Activated CD4-positive, alpha-beta T cell treated with anti-CD3 and anti-CD28 coated beads, Interleukin-2, amount 50 U/mL, for 4 hours (primary cell): ENCODE measurements at places on chromosomes 5 and 9.

DNA sequence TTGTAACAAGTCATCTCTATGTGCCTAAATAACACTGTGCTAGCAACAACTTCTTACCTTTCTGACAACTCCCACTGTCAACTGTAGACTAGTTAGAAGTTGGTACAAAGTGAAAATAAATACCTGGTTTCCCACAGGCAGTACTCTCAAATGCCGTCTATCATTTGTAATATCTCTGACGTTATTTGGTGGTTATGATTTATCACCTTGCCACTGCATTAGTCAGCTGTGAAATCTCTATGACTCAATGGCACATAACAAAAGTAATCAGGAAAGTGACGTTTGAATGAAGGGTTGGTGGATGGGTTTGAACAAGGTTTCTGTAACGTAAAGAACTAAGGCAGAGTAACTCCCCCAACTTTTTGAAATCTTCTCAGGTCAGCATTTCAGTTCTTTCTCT lies 592.3 kb downstream of the MAT2B start:
- no peak for DNase-seq

GRCh38 chr5:169146158-169146557 lies 154.8 kb downstream of the SLIT3 start:
- DNase-seq, result no peak

DNA sequence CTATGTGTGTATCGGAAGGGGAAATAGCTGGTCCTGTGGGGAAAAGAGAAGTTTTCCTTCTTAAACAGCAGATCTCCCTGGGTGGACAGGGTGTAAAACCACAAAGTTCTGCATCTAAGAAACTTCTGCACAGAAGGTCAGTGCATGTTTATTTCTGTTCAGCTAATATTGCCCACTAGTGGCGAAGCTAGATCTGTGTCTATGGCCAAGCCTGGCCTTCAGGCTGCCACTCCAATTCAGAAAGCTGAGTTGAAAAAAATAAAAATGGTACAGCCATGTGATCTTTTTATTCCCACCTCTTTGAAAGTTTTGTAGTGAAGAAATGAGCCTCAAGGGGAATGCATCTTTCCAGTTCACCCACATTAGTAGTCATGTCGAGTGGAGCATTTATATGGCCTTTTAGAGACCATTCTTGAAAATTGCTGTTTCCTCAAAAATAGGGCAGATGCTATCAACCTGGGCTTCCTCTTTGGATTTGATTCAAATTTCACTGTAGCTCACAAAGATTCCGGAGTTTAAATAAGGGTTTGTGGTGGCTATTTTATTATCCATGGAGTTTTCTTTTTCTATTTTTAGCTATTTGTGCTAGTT lies 488.0 kb downstream of the PRELID2 start:
- no peak for DNase-seq

DNA sequence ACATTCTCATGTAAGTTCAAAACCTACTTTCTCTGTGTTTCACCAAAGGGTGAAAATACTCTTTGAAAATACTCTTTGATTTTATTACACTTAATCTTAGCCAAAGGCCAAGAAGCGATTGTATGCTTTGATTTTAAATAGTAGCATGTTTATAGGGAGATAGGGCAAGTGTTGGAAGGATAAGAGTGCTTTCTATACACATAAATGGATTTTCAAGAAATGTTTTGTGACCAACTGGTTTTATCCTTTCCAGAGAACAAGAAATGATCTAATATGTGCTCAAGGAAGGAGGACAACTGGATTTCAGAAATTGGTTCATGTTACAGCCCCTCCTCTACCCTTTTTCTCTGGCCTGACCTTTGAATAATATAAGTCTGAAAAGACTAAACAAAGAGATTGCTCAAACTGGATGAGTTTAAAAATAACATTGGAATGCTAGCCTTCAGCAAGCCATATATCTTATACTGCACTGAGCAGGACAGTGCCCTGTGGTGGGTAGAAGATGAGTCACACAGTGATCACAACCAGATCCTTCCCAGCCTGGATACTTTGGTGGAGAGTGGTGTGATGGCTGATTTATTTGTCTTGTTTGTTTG lies 13.1 kb downstream of the PALM2AKAP2 start:
- no peak for DNase-seq

DNA sequence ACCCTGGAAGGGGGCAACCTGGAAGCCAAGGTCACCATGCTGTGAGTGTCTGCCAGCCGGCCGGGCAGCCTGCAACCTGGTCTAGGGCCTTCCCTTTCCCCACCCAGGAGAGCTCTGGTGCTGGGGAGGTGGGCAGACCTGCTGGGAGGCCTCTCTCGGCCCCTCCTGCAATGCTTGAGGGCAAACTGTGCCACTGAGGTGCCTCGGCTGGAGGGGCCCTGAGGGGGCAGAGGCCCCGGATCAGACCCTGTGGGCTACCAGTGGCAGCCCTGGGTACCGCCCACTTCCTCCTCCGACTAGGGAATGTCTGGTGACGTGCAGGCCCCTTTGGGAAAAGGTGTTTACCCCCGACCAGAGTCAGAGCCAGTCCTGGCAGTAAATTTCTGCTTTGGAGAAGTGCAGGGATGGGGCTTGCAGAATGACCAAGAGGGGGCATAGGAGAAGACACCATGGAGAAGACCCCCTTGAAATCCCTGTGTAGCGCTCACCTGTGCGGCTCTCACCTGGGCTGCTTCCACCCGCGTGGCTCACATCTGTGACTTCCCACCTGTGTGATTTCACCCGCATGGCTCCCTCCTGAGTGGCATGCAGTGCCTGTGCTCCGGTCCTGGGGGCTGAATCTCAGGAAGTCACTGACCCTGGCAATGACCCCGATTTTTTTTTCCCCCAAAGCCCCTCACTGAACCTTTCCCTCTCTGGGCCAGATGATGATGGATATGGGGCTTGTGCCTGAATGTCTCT lies 1.1 kb downstream of the LCN1 start:
- DNase-seq, result no peak

- DNase-seq, result no peak
Observed at GRCh38 chr5:81556809-81557208, 162.9 kb upstream of the ACOT12 start.

DNA sequence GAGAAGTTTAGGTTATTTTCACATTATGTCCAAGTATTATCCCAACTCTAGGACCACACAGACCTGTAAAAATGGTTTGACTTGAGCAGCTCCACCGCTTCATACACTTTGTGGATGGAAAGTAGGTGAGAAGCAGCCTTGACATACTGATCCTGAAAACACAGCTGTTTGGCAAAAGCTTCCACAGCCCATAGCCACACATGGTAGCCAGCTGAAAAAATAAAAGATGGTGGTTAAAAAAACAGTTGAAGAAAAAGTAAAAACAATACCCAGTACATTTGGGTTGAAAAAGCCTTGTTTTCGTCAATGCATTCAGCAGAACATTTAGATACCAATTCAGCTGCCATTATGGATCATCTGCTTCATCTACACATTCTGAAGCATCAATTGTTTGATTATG lies 36.7 kb downstream of the GEMIN5 start:
- no peak for DNase-seq

- DNase-seq, result no peak
Observed at GRCh38 chr9:16039988-16040761, 487.3 kb downstream of the CCDC171 start.

GRCh38 chr5:113295111-113295539 lies 139.7 kb downstream of the TSSK1B start:
- no peak for DNase-seq

GRCh38 chr5:83118471-83118870 lies 41.1 kb downstream of the XRCC4 start:
- no peak for DNase-seq

- no peak for DNase-seq
Observed at GRCh38 chr5:175822225-175822624, 49.2 kb upstream of the CPLX2 start.

DNA sequence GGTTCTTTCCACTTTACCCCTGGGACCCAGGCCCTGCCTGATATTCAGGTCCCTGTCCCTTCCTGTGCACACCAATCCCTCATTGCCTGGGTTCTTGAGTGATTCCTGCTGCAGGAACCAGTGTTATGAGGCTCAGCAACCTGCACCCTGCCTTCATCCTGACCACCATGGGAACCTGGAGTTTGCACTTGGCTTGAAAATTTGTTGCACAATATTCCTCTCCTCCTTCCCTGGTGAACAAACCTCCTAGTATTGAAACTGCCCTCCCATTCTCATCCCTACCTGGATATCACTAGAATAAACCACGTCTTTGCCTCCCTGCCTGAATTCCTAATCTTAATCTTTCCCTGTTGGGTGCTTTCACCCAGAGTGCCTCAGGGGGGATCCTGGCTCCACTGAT lies 52.1 kb upstream of the AFAP1L1 start:
- DNase-seq, result no peak

GRCh38 chr5:180670586-180671359 lies 21.4 kb upstream of the FLT4 start:
- peak; percentile 30 for DNase-seq

DNA sequence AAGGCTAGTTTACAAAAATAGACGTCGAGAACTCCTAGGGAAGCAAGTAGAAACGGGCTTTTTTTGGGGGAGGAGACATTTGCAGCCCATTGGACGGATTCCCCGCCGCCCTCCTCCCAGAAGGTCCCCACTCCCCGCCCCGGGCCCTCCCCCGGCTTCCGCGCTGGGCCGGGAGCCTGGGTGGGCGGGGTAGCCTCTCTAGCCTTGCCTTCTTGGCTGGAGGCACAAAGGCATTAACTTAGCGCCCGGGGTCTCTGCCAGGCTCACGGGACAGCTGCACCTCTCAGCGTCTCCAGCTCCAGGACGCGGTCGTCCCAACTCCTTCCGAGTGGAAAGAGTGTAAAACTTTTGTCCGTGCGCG lies at the start of gene DMRTA1:
Gene DMRTA1 (plus strand): TSS at position 236 of the 361 bp plus-strand sequence. CDS start 242 bp downstream, outside the sequence.
- DNase-seq, result no peak

DNA sequence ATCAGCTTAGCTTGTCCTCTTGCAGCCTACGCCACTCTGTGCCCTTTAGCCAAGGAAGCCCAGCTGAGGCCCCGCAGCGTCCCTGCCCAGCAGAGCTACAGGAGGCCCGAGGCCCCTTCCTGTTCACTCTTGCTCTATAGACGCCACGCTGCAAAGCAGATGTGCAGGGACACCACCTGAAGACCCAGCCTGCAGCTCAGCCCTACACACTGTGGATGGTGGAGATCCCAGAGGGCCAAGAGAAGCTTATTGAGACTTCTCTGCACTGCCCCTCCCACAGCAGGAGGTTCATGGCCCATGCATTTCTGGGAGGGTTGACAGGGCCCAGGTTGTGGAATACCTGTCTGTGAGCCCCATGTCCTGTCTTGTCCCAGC lies 33.6 kb downstream of the IRF1 start:
- no peak for DNase-seq

DNA sequence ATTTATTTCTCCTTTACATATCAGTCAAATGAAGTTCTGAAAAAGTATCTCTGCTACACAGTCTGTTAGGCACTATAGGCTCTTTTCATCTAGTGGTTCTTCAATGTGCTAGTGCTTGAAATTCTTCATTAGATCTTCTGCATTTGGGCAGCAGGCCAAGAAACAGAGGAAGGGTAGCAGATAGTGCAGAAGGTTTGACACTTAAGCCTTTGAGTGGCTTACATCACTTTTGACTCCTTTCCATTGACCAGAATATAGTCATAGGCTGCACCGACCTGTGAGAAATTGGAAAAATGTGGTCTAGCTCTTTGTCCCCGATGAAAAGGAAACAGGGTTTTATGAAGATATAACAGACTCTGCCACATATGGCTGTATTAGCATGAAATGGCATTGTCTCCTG lies 459.5 kb upstream of the PTGER4 start:
- DNase-seq, result no peak

GRCh38 chr5:59092758-59093157 lies 509.9 kb downstream of the RAB3C start:
- DNase-seq, result no peak

GRCh38 chr9:108095496-108095895 lies 605.9 kb upstream of the KLF4 start:
- no peak for DNase-seq

DNA sequence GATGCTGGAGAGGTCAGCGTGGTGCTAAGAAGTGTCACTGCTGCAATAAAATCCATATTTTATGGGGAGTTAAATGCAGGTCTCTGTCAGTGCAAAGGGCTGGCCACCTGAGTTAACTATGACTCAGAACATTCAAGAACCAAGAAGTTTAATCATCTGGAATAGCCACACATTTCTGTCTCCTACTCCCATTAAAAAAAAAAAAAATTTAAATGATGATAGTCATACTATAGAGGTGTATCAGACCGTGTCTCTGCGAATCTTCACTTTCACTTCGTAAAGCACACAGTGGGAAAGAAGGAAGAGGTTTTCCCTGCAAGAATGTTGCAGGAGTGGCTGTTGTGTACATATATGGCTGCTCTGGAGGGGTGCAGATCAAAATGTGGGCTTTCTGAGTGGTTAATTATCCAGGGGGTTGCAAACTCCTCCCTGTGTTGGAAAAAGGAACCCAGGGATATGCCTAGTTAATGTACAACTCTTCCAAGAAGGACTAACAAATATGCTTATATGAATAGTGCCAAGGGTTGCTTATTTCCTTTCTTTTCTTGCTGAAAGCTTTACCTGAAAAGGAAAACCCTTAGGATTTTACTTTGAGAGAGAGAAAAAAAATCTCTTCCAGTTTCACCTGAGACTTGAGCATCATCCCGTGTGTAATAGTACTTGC lies 1.5 kb downstream of the CDH6 start:
- no peak for DNase-seq

GRCh38 chr9:136711751-136712689 lies at the start of gene DIPK1B:
Gene DIPK1B (plus strand): TSS chr9:136712572. CDS start chr9:136712666, 94 bp downstream.
- no peak for DNase-seq

GRCh38 chr9:37856551-37856950 lies 47.4 kb downstream of the SLC25A51 start:
- no peak for DNase-seq

- no peak for DNase-seq
Observed at GRCh38 chr9:133189826-133190225, 19.2 kb downstream of the OBP2B start.

- no peak for DNase-seq
Observed at GRCh38 chr9:76419782-76420380, 25.7 kb upstream of the RFK start.

DNA sequence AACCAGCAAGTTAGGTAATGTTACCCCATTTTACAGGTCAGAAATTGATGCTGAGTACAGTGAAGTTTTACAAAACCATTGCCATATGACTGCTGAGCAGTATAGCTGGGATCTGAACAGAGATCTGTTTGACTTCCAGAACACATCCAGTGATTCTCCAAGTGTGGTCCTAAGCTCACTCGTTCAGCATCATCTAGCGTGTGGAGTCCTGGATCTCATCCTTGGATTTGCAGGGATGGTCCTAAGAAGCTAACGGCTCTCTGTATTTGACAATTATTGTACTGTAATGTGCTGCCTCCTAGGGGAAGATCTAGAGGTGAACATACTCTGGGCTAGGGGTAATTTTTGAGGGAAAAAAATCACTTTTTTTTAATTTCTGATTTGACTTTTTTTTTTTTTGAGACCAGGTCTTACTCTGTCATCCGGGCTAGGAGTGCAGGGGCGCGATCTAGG lies 1.4 kb downstream of the SLC26A2 start:
- no peak for DNase-seq

DNA sequence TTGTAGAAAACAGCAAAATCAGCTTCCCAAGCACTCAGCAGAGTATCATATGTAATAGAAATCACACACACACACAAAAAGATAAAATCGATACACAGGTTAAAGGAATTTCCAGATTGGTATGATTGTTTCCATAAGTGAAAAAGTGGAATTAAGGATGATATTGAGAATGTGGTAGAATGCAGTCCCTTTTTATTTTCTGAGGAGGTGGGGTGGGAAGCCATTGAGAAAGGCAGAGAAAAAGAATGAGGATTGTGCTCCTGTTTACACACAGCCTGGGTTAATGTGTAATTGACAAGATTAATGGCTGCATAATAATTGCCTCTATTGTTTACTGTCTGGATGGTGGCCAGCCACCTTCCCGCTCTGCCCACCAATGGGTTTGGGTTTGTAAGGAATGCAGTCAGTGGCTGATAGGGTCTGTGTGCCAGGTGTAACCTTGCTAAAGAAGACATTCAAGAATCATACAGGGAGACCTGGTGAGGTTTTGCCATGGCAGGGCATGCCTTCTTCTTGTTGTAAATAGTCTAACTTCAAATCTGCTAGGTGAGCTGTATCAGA lies 177.2 kb upstream of the MAP3K1 start:
- DNase-seq, result no peak
